ENCODE measurements at places on chromosomes 4 and X. TPM values are rescaled to one million over a fixed set of nuclear protein-coding genes. Genes with fewer than 3 reads are reported as not detected.

DNA sequence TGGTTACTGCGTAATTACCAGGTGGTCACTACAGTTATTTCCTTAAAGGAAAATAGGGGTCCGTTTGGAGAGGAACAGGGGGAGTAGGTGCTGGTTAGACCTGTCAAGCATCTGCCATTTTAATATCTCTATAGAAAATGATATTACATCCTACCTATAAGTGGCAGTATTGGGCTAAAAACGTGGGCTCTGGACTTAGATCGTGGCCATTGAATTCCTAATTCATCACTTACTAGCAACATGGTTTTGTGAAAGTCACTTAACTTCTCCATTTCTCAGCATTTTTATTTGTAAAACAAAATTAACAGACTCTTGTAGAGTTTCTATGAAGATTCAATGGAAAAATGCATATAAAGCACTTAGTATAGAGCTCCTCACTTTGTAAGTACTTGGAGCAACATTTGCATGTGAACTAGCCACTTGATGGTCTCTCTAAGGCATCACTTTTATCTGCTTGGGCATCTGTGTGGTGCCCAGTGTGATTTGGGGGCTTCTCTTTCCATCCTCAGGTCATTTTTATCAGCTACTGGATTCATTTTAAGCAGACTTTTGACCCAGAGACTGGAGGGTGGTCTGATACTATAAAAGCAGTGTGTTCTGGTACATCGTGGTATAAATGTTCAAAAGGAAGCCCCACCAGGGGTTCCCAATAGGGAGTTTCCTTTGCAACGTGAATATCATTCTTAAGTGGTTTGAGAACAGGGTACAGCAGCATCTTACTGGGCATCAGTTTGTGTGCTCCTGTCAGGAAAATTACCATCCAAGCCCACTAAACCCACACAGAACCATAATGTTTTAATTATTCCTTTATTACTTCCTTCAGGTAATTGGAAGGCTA is 42.7 kb upstream of the RASSF6 start:
- no peak for DNase-seq

SMIM9 gene
- not detected for total RNA-seq

SOWAHB gene
- not detected for total RNA-seq

LRCH2 gene
- not detected for total RNA-seq

SMR3B gene
- not detected for total RNA-seq

DNA sequence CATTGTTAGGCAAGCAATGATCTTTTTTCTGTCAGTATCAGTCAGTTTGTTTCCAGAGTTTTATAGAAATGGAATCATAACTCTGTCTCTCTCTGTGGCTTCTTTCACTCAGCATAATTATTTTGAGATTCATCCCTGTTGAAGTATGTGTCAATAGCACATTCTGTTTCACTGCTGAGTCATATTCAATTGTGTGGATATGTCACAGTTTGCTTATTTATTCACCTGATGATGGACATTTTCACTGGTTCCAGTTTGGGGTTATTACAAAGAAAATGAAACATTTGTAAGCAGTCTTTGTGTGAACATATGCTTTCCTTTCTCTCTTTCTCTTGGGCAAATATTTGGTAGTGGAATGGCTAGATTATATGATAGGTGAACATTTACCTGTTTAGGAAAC is 10.2 kb upstream of the ZNF718 start:
- DNase-seq = no peak

DNA sequence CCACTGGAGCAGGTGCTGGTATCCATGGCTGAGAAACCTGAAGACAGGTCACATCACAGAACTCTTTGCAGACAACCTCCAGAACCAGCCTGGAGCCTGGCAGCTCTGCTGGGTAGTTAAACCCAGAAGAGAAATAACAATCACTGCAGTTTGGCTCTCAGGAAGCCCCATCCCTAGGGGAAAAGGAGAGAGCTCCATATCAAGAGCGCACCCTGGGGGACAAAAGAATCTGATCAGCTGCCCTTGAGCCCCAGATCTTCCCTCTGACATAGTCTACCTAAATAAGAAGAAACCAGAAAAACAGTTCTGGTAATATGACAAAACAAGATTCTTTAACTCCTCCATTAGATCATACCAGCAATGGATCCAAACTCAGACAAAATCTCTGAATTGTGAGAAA is 823.2 kb upstream of the FRG1 start:
- DNase-seq = no peak

GRCh38 chrX:136747003-136747986 is 33.4 kb downstream of the ARHGEF6 start:
- DNase-seq = no peak

DNA sequence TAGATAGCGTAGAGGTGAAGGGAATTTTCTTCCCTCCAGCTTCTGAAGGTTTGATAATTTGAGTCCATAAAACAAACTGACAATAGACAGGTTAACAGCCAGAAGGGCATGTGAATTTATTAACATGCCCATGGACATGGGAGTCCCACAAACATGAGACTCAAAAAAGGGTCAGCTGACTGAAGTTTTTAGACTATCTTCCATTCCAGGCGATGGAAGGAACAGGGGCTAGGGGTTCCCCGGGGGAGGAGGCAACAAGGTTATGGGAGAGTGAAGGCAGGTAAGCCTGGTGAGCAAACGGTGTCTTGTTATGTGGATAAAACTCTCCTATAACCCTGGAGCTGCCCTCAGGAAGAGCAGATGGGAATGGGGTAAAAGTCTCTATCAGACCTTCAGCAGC is 81.5 kb upstream of the SORBS2 start:
- DNase-seq = no peak

GRCh38 chrX:781224-782204 is 150.9 kb downstream of the SHOX start:
- no peak for DNase-seq

OTUD5 gene
- 76.8 TPM for total RNA-seq

DNA sequence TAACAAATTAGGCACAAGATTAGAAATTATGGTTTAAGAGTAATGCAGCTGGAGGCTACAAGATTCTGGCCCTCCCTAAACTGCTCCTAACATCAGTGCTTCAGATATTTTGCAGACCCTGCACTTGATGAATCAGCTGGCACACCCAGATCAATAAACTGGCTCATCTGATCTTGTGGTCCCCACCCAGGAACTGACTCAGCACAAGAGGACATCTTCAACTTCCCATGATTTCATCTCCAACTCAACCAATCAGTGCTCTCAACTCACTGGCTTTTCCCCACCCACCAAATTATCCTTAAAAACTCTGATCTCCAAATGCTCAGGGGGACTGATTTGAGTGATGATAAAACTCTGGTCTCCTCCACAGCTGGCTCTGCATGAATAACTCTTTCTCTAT is 21.7 kb upstream of the TMEM33 start:
- no peak for DNase-seq

- DNase-seq = peak; percentile 33
These were observed 12.0 kb downstream of the TMEM187 start for GRCh38 chrX:153984351-153985178.

DNA sequence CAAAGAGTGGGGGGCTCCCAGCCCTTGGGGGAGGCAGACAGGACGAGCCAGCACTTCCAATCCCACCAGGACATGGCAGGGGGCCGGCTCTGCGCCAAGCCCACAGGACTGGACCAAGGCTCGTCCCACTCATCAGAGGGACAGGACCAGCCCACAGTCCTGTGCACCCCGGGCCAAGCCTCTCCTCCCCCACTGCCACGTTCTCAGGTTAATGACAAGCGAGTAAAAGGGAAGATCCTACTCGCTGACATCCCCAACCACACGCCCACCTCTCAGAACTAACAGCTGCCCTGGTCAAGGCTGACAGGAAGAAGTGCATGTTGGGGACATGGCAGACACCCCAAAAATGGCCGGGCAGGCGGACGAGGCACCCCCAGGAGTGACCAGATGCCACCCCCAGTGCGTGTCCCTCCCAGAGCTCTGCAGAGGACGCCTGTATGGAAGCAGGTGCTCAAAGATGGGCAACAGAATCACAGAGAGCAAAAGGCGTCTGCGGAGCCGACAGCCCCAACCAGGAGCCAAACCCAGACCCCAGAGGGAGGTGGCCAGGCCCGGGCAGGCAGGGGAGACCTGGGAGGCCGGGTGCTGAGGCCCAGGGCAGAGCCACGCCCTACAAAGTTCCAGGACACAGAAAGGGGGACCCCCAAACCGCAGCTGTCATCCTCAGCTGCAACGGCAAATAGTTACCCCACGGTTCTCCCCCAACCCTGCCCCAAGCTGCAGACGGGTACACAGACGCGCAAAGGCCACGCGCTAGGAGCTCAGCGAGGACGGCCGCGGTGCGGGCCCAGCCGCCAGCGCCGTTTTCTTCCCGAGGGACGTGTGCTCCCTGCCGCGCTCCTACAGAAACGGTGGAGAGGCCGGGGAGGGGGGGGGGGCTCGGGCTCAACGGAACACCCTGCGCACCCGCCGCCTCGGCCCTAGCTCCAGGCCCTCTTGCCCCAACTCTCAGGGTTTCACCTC is 1.7 kb downstream of the CTBP1 start:
- DNase-seq = no peak

- DNase-seq = no peak
These were observed 101.2 kb downstream of the ZNF674 start for GRCh38 chrX:46444011-46444410.

CDX4 gene
- not detected for total RNA-seq

SUPT20HL1 gene
- 0.21 TPM for total RNA-seq

GRCh38 chrX:140762061-140762460 is 52.5 kb downstream of the LINC00632 start:
- no peak for DNase-seq

GABRQ gene
- total RNA-seq = 0.10 TPM

DNA sequence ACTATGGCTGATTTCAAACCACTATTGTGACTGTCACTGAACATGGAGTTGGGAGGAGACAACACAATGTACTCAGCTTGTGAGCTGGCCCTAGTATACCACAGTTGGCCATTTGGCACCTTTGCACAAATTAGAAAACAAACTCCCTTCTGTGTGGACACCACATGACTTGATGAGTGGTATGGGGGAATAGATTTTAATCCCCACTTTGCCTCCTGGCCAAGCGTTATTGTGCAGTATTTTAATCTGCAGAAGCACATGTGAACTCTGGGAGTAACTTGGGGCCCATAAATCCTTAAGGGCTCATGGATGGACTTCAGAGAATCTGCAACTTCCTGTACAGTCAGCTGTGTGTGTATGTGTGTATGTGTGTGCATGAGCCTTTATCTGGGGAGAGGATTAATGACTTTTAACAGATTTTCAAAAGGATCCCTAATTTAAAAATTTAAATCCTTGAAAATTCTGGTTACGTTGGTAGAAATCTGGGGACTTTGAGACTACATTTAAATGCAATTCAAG is 105.0 kb upstream of the PAQR3 start:
- no peak for DNase-seq

All from activated naive CD4-positive, alpha-beta T cell treated with anti-CD3 and anti-CD28 coated beads, Interleukin-2, amount 50 U/mL, for 72 hours (primary cell).